ENCODE measurements at places on chromosomes 4 and X.
A peak's percentile ranks its signal among the peaks of the same experiment; 100 is the strongest.

- H3K4me3 ChIP-seq, result no peak overlapping the region
- no peak for DNase-seq
- H3K4me1 ChIP-seq, result peaks cover 4% of the 10 kb centered on the region
- H3K36me3 ChIP-seq, result peaks cover 18% of the 10 kb centered on the region
Observed at GRCh38 chrX:22012931-22013330, 19.2 kb upstream of the PHEX start.

GRCh38 chr4:3385711-3386420 is 55.9 kb upstream of the HGFAC start:
- H3K4me3 ChIP-seq, result peak overlapping the region; percentile 72
- DNase-seq, result no peak
- H3K27me3 ChIP-seq, result peaks cover 3% of the 10 kb centered on the region
- peak overlapping the region; percentile 94 for H3K27ac ChIP-seq
- peaks cover 16% of the 10 kb centered on the region for H3K36me3 ChIP-seq

DNA sequence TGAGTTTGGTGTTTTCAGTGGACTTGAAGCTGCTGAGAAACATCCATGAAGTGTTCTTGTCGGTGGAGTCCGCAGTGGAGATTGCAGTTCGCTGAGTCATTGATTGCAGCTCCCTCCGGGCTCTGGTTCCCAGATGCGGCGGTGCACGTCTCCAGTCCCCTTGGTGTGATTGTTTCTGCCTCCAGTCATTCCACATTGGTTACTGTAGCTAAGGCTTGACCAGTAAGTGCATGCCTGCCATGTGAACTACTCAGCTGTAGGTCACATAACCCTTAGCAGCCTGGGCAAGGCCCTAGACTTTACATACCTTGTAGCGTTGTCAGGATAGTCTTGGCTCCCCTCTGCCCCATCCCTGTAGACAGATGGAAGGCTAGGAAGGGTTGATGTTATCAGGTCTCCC is 53.8 kb upstream of the CLCN4 start:
- no peaks in the 10 kb centered on the region for H3K27me3 ChIP-seq
- no peak for DNase-seq
- no peak overlapping the region for H3K4me3 ChIP-seq

GRCh38 chr4:11505221-11505971 is 76.7 kb upstream of the HS3ST1 start:
- H3K4me3 ChIP-seq, result no peak overlapping the region
- H3K36me3 ChIP-seq, result no peaks in the 10 kb centered on the region
- no peak for DNase-seq
- peak overlapping the region; percentile 82 for H3K27ac ChIP-seq
- H3K4me1 ChIP-seq, result peaks cover 14% of the 10 kb centered on the region
- peaks cover 6% of the 10 kb centered on the region for H3K27me3 ChIP-seq

- H3K36me3 ChIP-seq, result no peaks in the 10 kb centered on the region
- H3K27me3 ChIP-seq, result no peaks in the 10 kb centered on the region
- H3K4me3 ChIP-seq, result no peak overlapping the region
- no peak for DNase-seq
- no peak overlapping the region for H3K27ac ChIP-seq
Observed at GRCh38 chr4:183105092-183105491, 6.0 kb downstream of the WWC2 start.
